ENCODE measurements at places on chromosomes 6 and 20.

DNA sequence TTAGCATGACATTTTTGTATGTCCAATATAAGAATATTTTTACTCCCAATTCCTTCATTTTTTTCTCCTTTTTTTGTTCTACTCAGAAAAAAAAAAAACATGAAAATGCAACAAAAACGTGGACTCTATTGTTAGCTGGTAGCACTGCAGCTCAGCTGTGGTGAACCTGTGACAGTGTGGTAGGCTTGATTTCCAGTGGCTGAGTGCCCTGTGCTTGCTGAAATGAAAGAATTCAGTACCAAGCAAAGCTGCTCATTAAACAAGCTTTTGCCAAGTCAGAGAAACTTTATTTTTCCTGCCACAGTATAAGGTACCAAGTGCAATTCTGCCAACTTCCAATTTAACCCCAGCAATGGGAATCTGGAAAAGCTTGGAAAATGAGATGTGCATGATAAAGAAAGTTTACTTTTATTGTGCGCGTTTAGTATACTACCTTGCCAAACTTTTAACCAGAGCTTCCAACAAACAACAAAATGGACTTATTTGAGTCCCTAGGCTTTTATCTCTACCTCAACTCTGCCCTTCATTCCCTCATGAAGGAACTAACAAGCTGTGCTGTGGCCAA, 215.2 kb downstream of the SLC35F1 start:
- H3K36me3 ChIP-seq, result no peaks in the 10 kb centered on the region
- no peaks in the 10 kb centered on the region for H3K27me3 ChIP-seq
- DNase-seq, result no peak
- no peak overlapping the region for H3K27ac ChIP-seq

GRCh38 chr6:41774841-41775240, 4.9 kb downstream of the FRS3 start:
- no peak for DNase-seq
- H3K4me1 ChIP-seq, result no peaks in the 10 kb centered on the region
- H3K27me3 ChIP-seq, result no peaks in the 10 kb centered on the region
- H3K4me3 ChIP-seq, result no peak overlapping the region
- H3K36me3 ChIP-seq, result peaks cover 56% of the 10 kb centered on the region

- peaks cover 2% of the 10 kb centered on the region for H3K27me3 ChIP-seq
- H3K27ac ChIP-seq, result no peak overlapping the region
- H3K4me1 ChIP-seq, result no peaks in the 10 kb centered on the region
- no peak overlapping the region for H3K4me3 ChIP-seq
- no peaks in the 10 kb centered on the region for H3K36me3 ChIP-seq
- DNase-seq, result no peak
Observed at GRCh38 chr20:13236990-13237720, 16.1 kb downstream of the ISM1 start.

DNA sequence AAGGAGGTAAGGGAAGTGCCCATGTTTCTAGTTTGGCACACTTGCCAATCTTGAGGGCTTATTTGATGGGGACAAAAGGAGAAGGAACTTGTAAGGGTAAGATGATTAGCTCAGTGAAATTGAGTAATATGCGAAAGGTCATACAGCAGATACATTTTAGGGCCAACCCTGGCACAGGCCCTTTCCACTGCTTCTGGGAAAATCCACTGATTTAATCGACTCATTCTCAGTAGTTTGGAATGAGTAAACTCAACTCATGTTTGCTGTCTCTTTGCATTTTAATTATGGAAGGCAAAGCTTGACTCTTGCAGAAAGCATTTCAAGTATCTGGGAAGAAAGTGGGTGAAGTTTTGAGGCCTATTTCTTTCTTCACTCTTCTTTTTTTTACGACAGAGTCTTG, 20.0 kb downstream of the PHF20 start:
- H3K4me3 ChIP-seq, result no peak overlapping the region
- peaks cover 5% of the 10 kb centered on the region for H3K36me3 ChIP-seq
- DNase-seq, result no peak
- no peaks in the 10 kb centered on the region for H3K27me3 ChIP-seq
- H3K4me1 ChIP-seq, result no peaks in the 10 kb centered on the region
- no peak overlapping the region for H3K27ac ChIP-seq
